ENCODE measurements at places on chromosomes 13 and 19.

DNA sequence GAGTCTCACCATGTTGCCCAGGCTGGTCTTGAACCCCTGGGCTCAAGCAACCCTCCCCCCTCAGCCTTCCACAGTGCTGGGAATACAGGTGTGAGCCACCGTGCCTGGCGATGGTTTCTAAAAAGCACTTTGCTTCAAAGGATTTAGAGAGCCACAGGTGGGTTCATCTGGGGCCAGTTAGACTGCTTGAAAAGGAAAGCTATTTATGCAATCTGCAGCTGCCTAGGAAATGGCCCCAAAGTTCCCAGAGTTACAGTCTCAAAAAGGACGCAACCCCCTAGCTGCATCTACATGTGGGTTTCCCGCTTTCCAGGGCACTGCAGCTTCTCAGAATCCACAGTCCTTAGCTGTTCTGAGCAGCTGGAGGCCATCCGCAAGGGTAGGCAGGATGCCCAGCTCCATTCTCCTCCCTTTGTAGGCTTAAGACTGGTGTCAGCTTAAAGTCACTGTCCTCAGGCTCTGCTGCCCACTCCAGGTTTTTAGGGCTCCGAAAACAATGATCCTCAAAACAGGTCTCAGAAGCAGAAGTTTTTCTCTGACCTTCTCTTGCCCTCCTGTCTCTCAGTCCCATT lies 41.4 kb downstream of the ZNF823 start:
- no peak for DNase-seq

DNA sequence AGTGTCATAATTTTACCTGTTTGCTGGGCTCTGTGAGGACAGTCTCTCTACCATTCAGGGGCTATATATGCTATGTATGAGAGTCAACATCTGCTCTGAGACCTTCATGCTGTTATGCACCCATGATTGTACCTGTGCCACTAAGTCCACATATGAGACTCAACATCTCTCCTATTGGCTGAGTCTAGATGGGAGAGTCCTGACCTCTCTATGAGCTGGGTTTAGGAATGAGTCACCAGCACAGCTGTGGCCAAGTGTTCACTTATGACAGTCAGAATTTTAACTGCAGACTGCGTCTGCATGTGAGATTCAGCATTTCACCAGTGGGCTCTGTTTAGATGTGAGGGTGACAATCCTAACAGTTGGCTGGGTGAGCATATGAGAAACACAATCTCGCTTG lies 49.5 kb downstream of the ZNF729 start:
- DNase-seq, result no peak

GRCh38 chr13:95783747-95784146 lies 106.8 kb downstream of the DNAJC3 start:
- no peak for DNase-seq

DNA sequence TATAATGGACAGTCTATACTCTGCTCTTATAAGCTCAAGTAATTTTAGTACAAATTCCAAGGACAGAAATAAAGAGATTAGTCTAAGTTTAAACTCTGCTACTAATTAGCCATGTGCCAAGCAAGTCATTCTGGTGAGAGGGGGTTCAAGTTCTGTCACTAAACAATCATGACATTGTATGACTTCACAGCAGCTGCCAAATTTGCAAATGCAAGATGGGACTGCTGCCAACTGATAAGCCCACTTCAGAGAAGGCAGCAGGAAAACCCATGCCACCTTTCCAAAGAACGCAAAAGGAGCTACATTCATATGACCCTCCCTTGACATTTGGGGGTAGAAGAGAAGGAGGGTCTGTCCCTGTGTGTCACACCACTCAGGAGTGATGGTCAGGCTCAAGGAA lies 60.7 kb upstream of the RFXAP start:
- DNase-seq, result no peak

Data from activated naive CD8-positive, alpha-beta T cell treated with anti-CD3 and anti-CD28 coated beads, Interleukin-2, amount 50 U/mL, for 24 hours (primary cell).